ENCODE measurements at places on chromosomes 2 and 18.

DNA sequence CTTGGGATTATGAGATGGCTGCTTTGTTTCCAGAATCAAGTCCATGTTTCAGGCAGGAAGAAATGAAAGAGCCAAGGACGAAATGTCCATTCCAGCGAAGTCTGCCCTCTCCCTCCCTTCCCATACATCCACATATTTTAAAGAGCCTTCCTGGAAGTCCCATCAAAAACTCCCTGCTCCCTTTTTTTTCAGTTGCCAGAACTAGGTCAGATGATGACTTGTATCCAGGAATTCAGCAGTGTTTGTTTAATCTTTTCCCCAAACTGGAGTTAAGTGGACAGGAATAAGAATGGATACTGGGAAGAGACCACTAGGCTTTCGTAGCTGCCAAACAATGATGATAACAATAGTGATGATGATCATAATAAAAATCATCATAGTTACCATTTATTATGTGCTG lies 198.7 kb downstream of the MEIS1 start:
- no peaks in the 10 kb centered on the region for H3K4me1 ChIP-seq
- H3K27ac ChIP-seq = no peak overlapping the region
- H3K27me3 ChIP-seq = no peaks in the 10 kb centered on the region

GRCh38 chr2:26449278-26450030 lies 28.5 kb downstream of the OTOF start:
- peaks cover 19% of the 10 kb centered on the region for H3K27me3 ChIP-seq
- DNase-seq = no peak
- no peak overlapping the region for H3K4me3 ChIP-seq
- H3K36me3 ChIP-seq = no peaks in the 10 kb centered on the region

GRCh38 chr2:236177967-236178889 lies 10.0 kb upstream of the GBX2 start:
- H3K36me3 ChIP-seq = no peaks in the 10 kb centered on the region
- no peak for DNase-seq
- H3K27me3 ChIP-seq = peaks cover 60% of the 10 kb centered on the region
- H3K4me1 ChIP-seq = peaks cover 7% of the 10 kb centered on the region

- H3K36me3 ChIP-seq = peaks cover 12% of the 10 kb centered on the region
- H3K4me1 ChIP-seq = no peaks in the 10 kb centered on the region
- no peak for DNase-seq
- no peak overlapping the region for H3K27ac ChIP-seq
- no peaks in the 10 kb centered on the region for H3K27me3 ChIP-seq
Observed at GRCh38 chr2:25063876-25064660, 22.2 kb downstream of the EFR3B start.

DNA sequence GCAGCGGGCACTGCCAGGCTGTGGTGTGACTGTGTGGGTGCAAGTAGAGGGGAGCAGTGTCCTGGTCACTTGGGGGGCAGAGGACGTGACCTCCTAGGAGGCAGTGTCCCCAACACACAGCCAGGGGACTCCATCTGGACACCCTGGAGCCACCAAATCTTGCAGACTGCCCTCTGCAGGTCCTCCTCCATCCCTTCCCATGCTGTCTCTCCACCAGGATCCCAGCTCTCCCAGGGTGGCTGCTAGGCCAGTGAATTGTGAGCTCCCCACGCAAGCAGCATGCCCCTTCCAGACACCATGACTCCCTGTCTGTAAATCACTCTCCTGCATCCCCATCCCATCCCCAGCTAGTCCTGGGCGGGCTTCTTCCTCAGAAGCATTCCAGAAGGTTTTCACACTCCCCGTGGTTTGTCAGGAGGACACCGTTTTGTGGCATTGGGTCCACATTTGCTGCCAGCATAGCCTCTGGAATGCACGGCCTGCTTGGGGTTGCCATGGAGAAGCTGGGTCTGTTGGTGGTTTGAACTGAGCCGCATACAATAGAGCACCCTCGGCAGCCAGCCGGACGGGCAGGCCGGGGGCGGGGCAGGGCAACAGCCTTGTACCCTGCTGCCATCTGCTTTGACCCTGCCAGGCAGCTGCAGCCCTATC lies 210.7 kb downstream of the KLHL29 start:
- H3K36me3 ChIP-seq = no peaks in the 10 kb centered on the region
- no peak overlapping the region for H3K4me3 ChIP-seq
- no peak for DNase-seq
- no peaks in the 10 kb centered on the region for H3K4me1 ChIP-seq

GRCh38 chr2:236827997-236828396 lies 257.7 kb upstream of the COPS8 start:
- H3K36me3 ChIP-seq = no peaks in the 10 kb centered on the region
- H3K27ac ChIP-seq = no peak overlapping the region
- H3K27me3 ChIP-seq = peaks cover 22% of the 10 kb centered on the region
- no peaks in the 10 kb centered on the region for H3K4me1 ChIP-seq
- DNase-seq = no peak

DNA sequence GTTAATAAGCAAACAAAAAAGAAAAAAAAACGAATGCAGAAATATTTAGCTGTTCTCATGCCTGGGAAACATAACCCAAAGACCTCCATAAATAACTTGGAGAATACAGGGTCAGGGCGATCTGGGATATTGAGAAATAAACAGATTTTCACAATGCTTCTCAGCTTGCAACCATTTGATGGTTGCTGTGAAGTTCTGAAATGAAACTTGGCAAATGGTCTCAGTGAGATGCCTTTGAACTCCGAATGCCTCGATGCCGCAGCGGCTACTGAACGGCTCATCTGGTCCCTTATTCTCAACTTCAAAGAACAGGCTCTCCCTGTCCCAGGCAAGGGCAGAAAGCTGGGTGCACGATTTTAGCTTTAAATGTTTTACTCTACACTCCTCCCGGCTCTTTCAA lies 78.1 kb downstream of the ZNF516 start:
- no peaks in the 10 kb centered on the region for H3K36me3 ChIP-seq
- no peaks in the 10 kb centered on the region for H3K27me3 ChIP-seq
- DNase-seq = no peak

- DNase-seq = peak; percentile 93
- peak within 1 kb of the TSS; percentile 99 for H3K27ac ChIP-seq
- no peaks in the 10 kb centered on the region for H3K36me3 ChIP-seq
- H3K27me3 ChIP-seq = peaks cover 41% of the 10 kb centered on the region
- peaks cover 55% of the 10 kb centered on the region for H3K4me1 ChIP-seq
Observed at GRCh38 chr2:156332534-156333273, at the start of gene NR4A2. TSS of gene NR4A2 (minus strand) at chr2:156332721. CDS start at chr2:156330186, 2,535 bp downstream.

DNA sequence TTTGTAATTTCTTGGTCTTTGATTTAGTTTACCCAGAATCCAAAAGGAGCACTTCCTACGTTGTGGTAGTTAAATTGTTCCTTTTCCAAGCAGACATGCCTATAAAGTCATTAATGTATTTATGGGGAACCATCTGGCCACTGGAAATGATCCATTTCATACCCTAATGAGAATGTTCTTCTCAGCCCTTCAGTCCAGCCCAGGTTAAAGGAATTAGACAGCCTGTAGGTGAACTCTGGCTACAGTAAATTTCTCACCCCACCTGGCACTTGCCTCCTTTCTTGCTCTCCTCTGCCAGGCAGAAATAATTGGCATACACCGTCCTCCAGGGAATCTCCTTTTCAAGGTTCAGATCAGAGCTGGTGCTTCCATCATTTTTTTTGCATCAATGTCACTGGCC lies 121.1 kb downstream of the SETBP1 start:
- peaks cover 40% of the 10 kb centered on the region for H3K36me3 ChIP-seq
- DNase-seq = no peak
- no peaks in the 10 kb centered on the region for H3K27me3 ChIP-seq
- H3K4me1 ChIP-seq = peaks cover 87% of the 10 kb centered on the region
- no peak overlapping the region for H3K27ac ChIP-seq

- peaks cover 36% of the 10 kb centered on the region for H3K4me1 ChIP-seq
- no peaks in the 10 kb centered on the region for H3K36me3 ChIP-seq
- H3K4me3 ChIP-seq = peak overlapping the region; percentile 91
- no peak for DNase-seq
- peak overlapping the region; percentile 92 for H3K27ac ChIP-seq
Observed at GRCh38 chr2:227473122-227473461, 1.1 kb downstream of the AGFG1 start.
